ENCODE measurements at places on chromosomes 2 and 18.

- DNase-seq, result no peak
These were observed 180.7 kb upstream of the ID2 start for GRCh38 chr2:8501061-8501720.

GRCh38 chr2:96225016-96225533 is 16.4 kb upstream of the STARD7 start:
- DNase-seq, result no peak

GRCh38 chr18:13245481-13246000 is 27.0 kb downstream of the LDLRAD4 start:
- peak; percentile 50 for DNase-seq

DNA sequence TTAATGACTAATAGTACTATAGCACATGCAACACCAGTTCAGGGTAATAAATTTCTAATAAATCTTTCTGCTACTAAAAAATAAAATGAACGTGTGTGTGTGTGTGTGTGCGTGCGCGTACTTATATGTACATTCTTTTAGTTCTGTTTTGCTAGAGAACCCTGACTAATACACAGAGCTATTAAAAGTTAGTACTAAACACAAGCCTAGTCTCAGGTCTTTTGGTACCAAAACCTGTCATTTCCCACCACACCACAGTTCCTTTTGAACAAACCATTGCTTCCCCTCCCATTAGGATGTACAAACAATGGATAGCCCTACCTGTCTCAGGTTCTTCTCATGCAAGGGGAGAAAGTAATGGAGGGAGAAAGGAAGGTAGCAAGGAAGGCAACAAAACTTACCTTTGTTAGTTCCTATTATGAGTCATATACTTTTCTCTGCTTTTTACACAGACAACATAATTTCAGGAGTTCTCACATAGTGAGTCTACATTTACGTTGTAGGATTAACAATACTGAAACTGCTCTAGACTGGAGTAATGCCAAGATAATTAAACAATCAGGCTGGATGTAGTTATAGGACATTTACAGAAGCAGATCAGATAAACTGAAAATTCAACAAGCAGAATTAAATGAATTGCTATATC is 427.2 kb downstream of the KCNJ3 start:
- DNase-seq, result no peak

GRCh38 chr2:118989481-118989880 is 47.5 kb downstream of the MARCO start:
- DNase-seq, result no peak

DNA sequence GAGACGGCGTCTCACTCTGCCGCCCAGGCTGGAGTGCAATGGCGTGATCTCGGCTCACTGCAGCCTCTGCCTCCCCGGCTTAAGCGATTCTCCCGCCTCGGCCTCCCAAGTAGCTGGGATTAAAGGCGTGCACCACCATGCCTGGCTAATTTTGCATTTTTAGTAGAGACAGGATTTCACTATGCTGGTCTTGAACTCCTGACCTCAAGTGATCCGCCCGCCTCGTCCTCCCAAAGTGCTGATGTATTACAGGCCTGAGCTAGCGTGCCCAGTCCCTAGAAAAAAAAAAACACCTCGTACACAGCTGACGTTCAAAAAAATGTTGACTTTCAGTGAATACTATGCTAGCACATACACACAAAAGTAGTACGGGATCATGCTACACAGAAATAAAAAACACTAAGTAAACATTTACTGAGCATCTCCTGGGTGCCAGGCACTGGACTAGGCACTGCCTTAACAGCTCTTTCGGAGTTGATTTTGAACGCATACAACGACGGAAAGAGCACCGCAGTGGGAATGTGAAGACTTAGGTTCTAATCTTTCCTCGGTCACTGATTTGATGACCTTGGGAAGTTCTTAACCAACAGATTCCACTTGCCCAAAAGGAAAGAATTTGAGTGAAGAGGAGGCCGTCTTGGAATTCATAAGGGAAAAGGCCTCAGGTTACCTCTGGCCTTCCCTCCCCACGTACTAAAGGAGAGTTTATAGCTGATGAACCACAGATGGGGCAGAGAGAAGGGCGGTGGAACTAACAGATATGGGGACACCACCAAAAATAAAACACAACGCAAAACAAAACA is 1.1 kb downstream of the DNAJC27 start:
- DNase-seq, result peak; percentile 63

GRCh38 chr2:117958186-117958585 is 55.7 kb downstream of the CCDC93 start:
- DNase-seq, result no peak

- no peak for DNase-seq
These were observed 18.3 kb upstream of the KIF3C start for GRCh38 chr2:26000561-26001082.

All from NCI-H2171 treated with DMSO at 0.1 percent for 48 hours (cell line).